ENCODE measurements at places on chromosomes 7 and 10.

GRCh38 chr10:132972149-132972985 is 30.0 kb upstream of the CFAP46 start:
- DNase-seq, result no peak

DNA sequence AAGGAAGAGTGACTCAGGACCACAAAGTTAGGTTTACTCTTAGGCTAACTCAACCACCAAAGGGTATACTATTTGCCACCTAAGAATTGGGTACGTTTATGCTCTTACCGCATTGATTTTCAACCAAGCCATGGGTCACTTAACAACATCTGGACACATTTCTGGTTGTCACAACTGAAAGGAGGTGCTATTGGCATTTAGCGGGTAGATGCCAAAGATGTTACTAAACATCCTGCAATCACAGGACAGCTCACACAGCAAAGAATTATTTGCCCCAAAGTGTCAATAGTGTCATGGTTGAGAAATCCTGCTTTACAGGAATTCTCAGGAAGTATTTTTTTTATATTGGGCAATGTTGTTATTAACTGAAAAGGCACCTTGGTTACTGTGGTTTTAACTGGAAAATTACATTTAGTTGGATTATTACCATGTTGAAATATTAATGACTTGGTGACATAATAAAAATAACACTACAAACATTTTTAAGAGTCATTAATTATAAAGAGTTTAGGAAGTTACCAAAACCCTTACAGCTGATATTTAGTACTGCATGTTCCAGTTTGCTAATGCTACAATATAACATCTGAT is 185.0 kb upstream of the TMEM196 start:
- DNase-seq, result no peak

DNA sequence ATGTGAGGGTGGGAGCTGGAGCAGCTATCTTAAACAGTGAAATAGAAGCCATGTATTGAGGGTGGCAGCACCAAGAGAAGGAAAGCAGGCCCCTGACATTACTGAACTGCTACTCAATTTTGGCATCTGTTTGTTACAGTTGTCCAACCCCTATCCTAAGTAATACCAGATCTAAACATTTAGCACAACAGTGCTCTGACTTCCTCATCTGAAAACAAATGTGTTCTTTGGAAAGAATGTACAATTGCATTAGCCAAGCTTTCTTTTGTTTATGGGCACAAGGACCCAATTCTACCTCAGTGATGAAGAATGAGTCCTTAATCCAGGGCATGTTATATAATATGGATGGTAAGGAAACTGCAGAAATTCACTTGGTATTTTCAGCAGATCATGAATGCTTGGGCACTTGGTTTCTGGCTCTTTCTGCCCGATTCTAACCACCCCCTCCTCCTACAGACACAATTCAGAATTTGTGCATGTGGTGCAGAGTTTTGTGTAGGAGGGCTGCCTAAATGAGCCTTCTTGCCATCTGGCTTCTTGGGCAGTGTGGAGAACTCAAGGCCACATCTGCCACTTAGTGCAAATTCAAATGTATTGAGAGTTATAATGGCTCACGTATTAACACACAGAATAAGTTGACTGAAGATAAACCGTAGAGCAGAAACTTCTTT is 36.9 kb upstream of the KMT2E start:
- DNase-seq, result peak; percentile 62

GRCh38 chr7:99499721-99500636 is at the start of gene ZNF394:
Gene ZNF394 (minus strand): TSS chr7:99500281. CDS start chr7:99500093, 188 bp downstream.
- DNase-seq, result peak; percentile 95

DNA sequence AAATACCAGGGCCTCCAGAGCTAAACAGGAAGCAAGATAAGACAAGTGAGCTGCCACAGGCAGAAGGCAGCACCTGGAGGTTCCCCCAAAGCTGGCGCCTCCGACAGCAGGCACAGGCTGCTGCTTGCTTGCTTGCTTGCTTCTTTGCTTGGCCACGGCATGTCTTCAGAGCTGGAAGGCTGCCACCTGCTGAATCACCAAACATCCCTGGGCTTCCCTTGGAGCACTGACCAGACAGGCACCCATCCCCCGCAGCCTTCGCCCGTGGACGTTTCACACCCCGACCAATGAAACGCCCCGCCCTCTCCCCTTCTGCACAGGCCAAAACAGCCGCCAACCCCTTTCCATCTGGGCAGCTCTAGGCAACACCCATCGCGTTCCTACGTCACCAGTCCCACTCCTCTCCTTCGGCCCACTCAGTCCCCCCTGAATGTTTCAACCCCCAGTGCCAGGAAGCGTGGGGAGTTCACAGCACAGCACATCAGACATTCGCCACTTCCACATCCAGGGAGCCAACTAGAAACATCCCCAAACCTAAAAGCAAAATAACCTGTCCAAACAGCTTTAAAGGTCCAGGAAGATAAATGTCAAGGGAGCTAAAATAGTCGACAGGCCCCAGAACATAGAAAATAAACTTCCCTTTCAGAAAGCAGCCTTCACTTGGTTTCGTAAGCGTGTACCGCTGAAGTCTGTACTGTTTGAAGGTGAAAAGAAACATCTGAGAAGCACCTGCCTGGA is 1.6 kb downstream of the SGMS1 start:
- peak; percentile 93 for DNase-seq

- peak; percentile 76 for DNase-seq
These were observed 156.8 kb upstream of the FRMD4A start for GRCh38 chr10:14487488-14487883.

DNA sequence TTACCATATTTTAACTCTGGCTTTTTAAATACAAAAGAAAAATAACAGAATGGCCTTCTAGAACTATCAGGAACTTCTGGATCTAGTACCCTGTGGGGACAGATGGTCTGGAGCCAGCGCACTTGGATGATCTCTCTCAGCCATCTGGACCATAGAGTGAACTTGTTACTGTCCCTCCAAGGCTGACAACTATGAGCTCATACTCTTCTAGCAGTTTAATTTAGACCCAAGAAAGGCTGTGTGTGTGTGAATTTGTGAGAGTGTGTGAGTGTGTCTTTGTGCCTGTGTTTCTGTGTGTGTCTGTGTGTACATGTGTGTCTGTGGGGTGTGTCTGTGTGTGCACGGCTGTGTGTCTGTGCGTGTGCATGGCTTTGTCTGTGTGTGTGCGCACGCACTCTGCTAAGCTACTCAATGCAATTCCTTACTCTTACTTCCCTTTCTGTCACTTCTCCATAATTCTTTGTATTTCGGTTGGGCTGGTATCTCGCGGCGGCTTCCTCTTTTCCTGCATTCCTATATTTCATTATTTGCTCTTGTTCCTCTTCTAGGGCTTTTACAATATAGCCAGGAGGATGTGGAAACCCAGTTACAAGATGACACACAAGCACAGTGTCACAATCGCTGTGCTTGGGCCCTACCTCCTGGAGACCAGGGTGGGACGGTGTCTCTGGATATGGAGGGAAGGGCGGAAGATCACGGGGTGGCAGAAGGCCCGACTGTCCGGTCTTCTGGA is 51.9 kb downstream of the IKZF1 start:
- peak; percentile 72 for DNase-seq

GRCh38 chr7:116809636-116810266 is 52.6 kb upstream of the CAPZA2 start:
- DNase-seq, result peak; percentile 81

DNA sequence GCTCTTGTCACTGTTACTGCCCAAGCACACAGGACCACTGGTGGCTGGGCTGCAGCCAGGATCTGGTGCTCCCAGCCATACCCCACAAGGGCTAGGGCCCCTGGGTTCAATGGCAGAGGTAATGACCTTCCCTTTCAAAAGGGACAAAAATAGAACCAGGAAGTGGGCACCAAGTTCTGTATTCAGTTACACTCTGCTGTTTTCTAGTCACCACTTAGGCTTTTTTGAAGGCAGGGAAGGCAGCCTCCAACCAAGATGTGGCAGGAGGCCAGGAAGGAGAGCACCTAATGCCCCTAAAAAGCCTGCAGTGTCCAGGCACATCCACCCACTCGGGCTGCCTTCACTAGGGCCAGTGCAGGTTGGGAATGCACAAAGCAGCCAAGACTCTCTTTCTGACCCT is 47.8 kb downstream of the NOD1 start:
- DNase-seq, result peak; percentile 62

- no peak for DNase-seq
These were observed 1.2 kb downstream of the CCM2 start for GRCh38 chr7:45001138-45001694.

- DNase-seq, result no peak
These were observed 82.7 kb downstream of the REEP3 start for GRCh38 chr10:63603709-63604445.

DNA sequence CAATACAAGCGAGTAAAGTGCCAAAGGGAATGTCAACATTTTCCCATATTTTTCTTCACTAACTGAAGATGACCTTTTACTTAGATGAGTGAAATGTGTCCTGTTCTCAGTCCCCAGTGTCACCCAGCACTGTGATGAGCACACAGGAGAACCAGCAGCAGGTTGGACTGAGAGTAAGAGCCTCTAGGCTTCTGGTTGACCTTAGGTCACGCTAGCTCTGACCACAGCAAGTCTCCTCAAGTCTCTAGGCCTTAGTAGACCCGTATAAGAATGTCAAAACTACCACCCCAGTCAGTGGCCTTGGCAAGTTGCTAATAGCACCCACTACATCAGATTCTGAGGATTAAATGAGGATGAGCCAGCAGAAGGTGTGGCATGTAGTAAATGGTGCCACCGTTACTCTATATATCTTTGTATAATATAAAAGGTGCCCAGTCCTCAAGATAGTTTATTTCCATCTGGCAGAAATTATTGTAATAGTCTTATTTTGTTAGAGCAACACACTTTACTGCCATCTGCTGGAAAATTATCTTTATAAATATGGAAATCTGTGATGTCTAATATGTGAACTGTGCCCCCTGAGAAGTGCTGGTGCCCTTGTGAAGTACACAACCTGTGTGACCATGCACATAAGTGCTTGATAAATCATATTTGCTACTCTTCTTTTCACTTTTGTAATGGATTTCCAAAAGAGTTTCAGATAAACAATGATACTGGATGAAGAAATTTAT is 75.7 kb downstream of the SPAG6 start:
- no peak for DNase-seq

- DNase-seq, result no peak
These were observed 11.7 kb downstream of the ANK3 start for GRCh38 chr10:60377955-60378354.

- no peak for DNase-seq
These were observed 8.0 kb downstream of the RASSF4 start for GRCh38 chr10:44967616-44968015.

DNA sequence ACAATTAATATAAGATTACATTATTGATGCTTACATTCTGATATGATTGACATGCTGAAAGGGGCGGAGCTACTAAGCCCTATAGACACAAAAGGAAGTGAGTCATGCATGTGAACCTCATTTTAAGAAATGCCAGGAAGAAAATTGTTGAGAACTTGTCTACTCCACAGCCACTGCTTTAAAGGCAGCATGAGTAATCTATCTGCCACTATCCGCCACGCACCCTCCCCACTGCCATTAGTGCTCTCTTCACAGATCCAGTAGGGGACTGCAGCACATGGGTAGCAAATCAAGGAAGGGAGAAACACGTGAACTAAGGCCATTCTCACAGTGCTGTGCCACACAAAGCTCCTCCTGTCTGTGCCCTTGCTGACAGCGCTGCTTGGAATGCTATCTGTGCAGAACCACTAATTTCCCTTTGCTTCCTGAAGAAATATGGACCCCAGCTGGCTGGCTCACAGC is 524.8 kb downstream of the GRM8 start:
- no peak for DNase-seq

DNA sequence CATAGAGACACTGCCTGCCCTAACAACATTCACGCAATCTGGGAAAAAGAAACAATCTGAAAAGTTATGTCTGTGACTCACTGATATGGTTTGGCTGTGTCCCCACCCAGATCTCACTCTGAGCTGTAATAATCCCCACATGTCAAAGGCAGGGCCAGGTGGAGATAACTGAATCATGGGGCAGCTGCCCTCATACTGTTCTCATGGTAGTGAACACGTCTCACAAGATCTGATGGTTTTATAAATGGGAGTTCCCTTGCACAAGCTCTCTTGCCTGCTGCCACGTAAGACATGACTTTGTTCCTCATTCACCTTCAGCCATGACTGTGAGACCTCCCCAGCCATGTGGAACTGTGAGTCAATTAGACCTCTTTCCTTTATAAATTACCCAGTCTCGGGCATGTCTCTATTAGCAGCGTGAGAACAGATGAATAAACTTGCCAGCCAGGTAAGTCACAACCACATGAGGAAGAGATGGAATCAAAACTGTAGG is 341.5 kb upstream of the AOAH start:
- DNase-seq, result no peak

- DNase-seq, result no peak
These were observed 99.6 kb downstream of the DNAH11 start for GRCh38 chr7:21642422-21642821.

DNA sequence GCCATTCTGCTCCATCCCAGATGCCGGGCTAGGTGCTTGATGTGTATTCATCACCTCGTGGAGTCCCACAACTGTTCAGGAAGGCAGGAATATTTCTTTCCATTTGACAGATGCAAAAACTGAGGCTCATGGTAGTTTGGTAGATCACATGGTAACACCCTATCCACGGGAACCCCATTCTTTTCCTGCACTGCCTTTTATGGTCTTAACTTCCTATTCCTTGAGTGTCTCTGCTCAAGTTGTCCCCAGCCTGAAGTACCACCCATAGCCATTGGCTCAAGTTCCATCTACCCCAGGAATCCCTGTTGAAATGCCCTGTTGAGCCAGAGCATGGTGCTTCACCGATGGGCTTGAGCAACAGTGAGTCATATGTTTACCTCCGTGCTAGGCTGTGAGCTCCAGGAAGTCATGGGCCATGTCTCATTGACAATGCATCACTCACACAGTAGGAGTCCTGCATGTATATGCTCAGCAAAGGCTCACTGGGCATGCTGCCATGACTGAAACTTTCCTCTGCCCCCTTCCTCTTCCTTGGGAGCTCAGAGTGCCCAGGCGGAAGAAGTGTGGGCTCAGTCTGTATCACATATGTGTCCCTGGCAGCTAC is 71.7 kb upstream of the ADAM12 start:
- no peak for DNase-seq

DNA sequence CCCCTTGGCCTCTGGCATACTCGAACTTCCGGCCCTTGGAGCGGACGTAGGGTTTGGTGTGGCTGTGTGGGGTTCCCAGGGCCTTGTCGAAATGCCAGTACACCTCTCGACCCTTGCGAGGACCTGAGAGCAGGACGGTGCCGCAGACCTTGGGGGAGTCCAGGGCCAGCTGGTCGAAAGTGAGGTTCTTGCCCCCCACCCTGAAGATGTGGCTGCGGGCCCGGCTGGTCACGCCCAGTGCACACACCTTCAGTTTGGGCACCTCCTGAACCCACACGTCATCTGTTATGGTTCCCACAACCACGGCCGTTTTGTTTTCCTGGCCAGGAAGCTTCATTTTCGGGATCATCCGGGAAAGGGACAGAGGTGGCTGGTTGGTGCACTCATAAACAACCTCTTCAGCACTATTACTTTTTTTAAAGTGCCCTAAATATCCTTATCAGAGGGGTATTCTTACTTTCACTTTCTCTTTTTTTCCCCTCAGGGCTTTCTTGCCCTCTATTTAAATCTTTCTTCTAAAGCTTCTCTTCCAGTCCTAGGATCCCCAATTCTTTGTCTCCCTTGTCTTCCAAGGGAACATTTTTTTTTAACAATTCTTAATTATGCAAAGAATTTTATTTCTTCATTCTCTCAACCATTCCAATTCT is 44.9 kb upstream of the FAM3C start:
- DNase-seq, result no peak

- DNase-seq, result no peak
These were observed at the start of gene TMEM236 for GRCh38 chr10:17751781-17752445. Gene TMEM236 (plus strand): TSS chr10:17752201. CDS start chr10:17752296, 95 bp downstream.

Measured in pons (tissue), 1 donor.